ENCODE measurements at places on chromosomes 1 and 21.

DNA sequence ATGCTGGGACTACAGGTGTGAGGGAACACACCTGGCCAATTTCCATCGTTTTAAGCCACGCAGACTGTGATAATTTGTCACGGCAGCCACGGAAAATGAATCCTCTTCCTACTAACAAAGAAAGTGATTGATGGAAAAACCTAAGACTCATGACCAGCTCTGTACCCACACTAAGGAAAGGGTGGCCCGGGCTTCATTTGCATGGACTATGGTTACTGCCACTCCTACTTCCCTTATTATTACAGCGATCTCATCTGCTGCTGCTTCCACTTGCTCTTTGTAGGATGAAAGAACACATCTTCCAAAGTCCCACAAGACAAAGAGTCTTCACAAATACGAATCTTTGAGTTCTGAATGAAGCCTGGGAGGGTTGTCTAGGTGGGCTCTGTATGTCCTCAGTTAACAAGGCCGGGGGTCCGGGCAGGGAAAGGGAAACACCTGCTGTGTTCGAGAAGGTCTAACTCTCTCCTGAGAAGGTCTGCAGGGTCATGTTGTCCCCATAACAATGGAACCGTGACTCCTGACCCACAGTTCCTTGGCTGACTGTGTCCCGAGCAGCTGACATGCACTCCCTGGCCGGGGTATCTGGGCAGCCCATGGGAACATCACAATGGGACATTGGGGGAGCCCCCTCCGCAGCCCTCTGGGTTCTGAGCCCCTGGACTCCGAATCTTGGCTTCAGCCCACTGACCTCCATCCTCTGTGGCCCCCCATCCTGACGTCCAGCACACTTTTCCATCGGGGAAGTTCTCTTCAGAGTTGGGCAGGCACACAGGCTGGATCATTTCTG lies 13.3 kb upstream of the TFF1 start:
- no peak for DNase-seq

- DNase-seq = no peak
Measured at GRCh38 chr1:10901891-10902805, 105.7 kb upstream of the CASZ1 start.

GRCh38 chr1:46134660-46135331 lies 2.4 kb upstream of the PIK3R3 start:
- no peak for DNase-seq

DNA sequence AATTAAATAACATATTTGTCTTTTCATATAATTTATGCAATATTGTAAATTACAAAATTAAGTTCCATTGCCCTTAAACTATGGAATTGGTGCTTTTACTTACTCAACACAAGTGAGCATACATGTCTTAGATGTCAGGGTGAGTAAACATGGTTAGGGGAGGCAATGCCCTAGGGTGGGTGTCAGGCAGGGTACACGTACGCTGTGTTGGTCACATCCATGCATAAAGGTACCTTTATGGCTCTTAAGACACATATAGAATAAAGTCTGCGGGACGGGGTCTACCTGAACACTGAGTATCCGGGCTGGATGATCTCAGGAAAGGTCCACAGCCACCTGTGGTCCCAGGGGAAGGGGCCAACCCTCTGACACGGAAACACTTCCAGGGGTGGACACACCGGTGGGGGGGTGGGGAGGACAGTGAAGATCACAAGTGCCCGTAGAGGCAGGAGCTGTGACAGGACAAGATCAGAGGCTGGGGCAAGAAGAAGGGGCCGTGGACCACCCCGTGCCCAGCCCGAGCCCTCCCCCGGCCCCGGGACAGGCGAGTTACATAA lies 720 bp downstream of the LIN9 start:
- DNase-seq = no peak

DNA sequence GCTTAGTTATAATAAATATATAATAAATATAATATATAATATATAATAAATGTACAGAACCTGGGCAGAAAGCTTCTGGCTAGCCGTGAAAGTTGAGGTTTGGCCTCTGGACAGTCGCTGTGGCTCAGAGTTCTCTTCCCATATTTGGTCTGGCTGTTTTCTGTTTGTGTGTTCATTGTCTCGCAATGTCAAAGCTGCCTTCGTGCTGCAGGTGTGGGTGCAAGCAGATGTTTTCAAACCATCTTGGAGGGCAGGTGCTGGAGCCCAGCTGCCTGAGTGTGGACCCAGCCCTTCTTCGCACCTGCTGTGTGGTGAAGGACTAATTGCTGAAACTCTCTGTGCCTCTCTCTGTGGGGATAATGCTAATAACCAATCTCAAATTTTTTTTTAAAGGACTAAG lies 3.6 kb upstream of the CSTB start:
- DNase-seq = no peak
